ENCODE measurements at places on chromosomes 16 and 17.
A peak's percentile ranks its signal among the peaks of the same experiment; 100 is the strongest.

DNA sequence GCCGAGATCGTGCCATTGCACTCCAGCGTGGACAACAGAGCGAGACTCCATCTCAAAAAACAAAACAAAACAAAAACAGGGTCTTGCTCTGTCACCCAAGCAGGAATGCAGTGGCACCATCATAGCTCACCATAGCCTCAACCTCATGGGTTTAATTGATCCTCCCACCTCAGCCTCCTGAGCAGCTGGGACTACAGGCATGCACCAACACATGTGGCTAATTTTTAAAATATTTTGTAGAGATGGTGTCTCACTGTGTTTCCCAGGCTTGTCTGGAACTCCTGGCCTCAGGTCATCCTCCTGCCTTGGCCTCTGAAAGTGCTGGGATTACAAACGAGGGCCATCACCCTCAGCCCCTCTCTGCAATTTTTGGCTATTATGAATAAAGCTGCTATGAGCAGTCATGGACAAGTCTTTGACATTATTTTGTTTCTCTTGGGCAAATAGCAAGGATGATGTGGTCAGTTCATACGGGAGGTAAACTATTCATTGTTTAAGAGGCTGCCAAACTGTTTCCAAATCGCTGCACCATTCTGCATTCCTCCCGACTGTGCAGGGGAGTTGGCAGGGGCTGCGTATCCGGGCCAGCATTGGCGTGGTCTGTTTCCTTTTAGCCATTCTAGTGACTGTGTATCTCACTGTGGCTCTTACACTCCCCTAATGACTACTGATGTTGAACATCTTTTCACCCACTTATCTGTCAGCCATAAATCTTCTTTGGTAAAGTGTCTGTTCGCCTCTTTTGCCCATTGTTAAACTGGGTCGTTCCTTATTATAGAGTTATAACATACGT lies 21.1 kb downstream of the EIF4A3 start:
- DNase-seq, result no peak

- DNase-seq, result peak; percentile 12
Measured at GRCh38 chr17:45783593-45784292, 377 bp upstream of the CRHR1 start.

GRCh38 chr16:4862639-4863038 lies 15.4 kb downstream of the UBN1 start:
- no peak for DNase-seq

DNA sequence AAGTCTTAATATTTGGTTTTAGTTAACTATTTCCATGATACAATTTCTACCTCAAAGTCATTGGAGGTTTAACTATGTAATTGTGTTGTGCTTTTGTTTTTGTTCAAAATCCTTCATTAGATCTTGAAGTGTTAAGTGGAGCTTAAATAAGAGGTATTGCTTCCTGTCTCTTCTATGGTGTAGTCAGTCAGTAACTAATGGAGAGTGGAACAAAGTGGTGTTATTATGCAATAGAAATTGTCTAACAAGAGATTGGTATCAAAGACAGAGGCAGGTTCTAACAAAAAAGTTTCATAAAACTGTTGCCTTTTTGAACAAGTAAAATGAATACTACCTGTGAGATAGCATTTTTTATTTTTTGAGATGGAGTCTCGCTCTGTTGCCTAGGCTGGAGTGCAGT lies 45.2 kb downstream of the GRB7 start:
- no peak for DNase-seq

- no peak for DNase-seq
Measured at GRCh38 chr17:81416612-81417011, 21.4 kb downstream of the BAHCC1 start.

DNA sequence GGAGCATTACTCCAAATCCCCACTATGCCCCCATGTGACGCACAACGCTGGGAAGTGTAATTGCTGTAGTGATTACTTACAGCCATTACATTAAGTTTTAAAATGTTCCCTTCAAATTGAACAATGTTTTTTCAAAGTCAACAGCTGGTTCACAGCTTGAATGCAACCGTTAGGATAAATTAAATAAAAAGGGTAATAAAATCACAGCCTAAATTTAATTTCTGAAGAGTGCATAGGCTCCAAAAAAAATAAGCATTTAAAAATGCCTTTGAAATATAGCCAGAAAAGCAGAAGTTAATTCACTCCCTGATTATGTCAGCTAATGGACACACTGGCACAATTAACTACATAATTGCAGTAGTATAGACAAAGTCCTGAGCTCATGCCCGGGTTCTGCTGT lies 50.5 kb upstream of the KDM8 start:
- no peak for DNase-seq

DNA sequence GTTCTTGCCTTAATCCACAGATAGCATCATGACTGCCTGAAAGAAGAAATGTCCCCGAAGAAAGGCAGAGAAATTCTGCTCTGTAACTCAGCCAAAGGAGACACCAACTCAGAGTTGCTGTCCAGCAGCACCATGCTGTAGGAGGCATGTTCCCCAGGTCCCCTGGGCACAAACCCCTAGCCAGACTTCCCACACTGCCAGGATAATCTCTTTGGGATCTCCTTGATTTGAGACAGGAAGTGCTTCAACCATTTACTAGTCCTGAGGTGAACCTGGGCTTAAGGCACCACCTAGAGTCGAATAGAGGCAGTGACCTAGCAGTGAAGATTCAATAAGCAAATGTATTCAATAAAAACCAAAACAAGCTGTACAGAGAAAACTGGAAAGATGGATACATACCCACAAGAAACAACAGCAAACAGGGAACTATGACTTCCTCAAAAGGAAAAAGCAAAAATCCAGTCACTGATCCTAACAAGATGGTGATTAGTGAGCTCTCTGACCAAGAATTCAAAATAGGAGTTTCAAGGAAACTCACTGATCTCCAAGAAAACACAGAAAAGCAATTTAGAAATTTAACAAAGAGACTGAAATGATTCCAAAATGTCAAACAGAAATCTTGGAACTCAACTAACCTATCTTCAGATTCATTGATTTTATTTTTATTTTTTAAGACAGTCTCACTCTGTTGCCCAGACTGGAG lies 5.7 kb downstream of the OR4D2 start:
- DNase-seq, result no peak

DNA sequence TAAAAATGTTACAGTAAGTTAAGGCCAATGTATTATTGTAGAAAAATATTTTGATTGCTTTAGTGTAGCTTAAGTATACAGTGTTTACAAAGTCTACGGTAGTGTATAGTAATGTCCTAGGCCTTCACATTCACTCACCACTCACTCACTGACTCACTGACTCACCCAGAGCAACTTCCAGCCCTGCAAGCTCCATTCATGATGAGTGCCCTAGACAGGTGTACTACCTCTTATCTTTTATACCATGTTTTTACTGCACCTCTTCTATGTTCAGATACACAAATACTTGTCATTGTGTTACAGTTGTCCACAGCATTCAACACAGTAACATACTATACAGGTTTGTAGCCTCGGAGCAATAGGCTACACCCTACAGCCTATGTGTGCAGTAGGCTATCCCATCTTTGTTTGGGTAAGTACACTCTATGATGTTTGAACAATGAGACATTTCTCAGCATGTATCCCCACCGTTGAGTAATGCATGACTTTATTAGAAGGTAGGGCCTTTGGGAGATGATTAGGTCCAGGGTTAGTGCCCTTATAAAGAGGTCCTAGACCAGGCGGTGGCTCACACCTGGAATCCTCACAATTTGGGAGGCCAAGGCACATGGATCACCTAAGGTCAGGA lies 117.8 kb downstream of the SLC39A11 start:
- DNase-seq, result no peak

- DNase-seq, result peak; percentile 33
Measured at GRCh38 chr17:64020056-64020766, at the start of gene ICAM2. ICAM2 (minus strand) TSS chr17:64020633; CDS start chr17:64006691, 13,942 bp downstream.

- no peak for DNase-seq
Measured at GRCh38 chr17:42404326-42405055, 16.2 kb upstream of the STAT3 start.

- no peak for DNase-seq
Measured at GRCh38 chr17:80694085-80694991, 149.7 kb downstream of the RPTOR start.

DNA sequence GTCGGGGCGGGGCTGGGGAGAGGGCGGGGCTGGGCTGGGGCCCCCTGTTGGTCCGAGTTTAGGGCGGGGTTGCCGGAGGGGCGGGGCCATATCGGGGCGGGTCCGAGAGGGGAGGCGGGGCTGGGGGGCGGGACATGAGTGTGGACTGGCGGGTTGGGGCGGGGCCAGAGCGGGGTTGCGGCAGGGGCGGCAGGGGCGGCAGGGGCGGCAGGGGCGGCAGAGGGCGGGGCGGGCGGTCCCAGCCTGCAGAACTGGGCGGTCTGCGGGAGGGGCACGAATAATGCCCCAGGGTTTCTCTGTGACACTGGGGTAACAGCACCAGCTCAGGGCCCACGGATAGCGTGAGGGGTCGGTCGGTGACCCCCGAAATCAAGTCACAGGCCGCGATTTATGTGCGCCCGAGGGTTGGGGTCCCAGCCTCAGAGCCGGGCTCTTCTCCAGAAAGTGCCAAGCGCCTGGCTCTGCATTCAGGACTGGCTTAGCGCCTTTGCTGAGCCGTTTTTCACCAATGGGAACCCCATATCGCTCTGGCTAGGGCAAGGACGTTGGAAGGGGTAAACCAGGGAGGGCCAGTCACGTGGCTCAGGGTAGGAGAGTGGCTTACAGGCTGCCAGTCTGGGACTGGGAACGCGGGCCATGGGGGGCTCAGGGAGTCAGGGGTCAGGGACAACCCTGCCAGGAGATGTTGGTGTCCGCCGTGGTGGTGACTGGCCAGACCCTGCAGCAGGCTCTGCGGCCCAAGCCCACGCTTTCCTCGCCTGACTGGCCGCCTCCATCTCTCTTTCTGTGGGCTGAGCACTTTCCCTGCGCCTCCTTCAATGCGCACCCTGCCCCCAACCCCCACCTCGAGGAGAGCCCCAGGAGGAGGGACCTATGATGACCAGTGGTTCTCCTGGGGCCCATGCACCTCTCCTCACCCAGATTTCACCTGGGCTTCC lies 1.2 kb upstream of the METTL26 start:
- peak; percentile 91 for DNase-seq

DNA sequence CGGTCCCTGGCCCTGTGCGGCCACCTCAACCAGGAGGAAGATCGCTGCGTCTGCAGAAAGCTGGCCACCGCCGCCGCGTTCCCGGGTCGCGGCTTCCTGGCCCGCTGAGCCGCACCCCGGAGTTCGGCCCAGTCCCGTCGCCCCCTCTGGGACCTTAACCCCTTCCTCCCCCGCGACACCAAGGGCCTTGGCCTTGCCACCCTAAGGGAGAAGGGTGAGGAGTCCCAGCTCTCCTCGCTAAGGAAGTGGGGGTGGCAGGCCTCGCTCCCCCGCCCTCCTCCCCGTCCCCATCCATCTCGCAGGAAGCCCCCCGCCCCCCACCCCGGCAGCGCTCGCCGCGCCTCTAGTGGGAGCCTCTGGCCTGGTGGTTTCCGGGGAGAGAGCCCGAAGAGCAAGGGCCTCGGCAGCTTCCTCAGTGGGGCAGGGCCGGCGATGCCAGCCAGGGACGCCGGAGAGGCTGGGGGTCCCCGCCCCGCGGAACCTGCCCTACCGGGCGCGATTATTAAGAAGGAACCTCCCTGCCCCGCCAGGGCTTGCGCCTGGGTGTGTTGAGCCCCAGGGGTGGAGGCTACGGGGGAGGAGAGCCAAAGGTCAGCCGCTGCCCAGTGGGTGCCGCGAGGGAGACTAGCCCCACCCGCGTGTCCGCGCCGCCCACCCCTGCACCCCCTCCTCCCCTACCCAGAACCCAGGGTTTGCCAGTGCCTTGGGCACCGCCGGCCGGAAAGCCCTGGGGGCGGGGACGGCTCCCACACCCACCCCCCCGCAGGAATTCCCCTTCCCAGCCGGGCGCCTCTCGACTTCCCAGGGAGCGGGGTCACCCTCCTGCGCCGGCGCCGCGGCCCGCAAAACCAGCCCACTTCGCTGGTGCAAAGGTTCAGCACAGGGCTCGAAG lies 6.8 kb downstream of the CBX4 start:
- no peak for DNase-seq

DNA sequence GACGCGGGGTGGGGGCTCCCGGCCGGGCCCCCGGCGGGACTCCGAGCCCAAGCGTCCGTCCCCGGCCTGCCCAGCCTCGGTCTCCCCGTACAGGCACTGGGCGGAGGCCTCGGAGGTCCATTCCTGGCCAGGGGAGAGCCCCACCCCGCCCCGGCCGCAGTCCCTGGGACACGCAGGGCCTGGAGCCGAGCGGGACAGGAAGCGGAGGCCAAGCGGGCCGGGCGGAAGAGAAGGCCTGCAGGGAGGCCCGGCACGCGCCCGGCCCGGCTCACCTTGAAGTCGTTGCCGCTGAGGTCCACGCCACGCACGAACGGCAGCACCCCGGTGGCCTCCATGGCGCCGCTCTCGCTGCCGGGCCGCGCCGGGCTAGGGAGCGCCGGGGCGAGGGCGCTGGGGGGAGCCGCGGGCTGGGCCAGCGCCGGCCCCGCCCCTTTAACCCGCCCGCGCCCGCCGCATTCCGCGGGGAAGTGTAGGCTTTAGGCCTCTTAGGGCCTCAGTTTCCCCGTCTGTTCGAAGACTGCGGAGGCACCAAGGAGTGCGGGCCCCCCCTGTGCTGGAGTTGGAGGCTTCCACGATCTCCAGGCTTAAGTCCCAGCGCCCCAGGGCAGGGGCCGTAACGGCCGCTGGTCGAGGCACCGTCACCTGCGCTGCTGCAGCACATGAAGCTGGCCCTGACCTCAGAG lies at the start of gene FLII:
Gene FLII, minus strand, starts transcription at position 383 of the 683 bp plus-strand sequence. Its CDS starts 48 bp downstream, at position 335.
- peak; percentile 36 for DNase-seq

Measured in prostate gland (tissue), 2 donors.